ENCODE measurements at places on chromosomes 3 and 15.

DNA sequence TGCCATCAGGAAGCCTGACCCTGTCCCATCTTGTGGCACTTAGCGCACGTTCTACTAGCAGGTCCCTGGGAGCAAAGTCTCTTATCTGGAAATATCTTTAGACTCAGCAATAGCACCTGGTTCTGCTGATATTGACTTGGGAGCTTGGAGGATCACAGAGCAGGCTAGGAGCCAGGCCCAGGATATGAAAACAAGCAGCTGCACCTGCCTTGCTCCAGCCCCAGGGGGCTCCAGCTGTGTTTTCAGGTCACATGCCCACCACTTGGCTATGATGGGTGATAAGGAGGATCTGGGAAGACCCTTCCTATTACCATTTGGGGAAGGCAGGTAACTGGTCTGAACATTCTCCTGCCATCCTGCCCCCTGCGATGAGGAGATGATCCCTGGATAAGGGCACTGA is 87.8 kb downstream of the C3orf70 start:
- H3K4me1 ChIP-seq, result no peaks in the 10 kb centered on the region
- DNase-seq, result no peak
- H3K27me3 ChIP-seq, result no peaks in the 10 kb centered on the region
- H3K4me3 ChIP-seq, result no peak overlapping the region

DNA sequence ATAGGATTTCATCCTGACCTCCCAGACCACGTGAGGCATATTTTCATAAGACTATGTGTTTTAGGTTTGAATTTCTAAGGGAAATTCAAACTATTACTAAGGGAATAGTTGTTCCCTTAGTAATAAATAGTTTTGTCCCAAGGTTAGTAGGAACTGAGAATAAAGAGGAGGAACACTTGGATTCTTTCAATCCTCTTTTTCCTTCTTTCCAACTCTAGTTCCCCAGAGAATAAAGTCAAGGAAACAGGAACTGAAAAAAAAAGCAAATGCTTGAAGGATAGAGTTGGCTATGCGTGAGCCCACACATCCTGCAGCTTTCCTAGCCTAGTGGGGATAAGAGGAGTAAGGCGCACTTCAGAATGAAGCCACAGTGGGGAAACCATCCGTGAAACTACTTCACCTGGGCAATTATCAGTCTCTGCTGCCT is 312.1 kb upstream of the TGFBR2 start:
- H3K27me3 ChIP-seq, result peaks cover 5% of the 10 kb centered on the region
- no peaks in the 10 kb centered on the region for H3K4me1 ChIP-seq
- no peak for DNase-seq
- no peak overlapping the region for H3K4me3 ChIP-seq

DNA sequence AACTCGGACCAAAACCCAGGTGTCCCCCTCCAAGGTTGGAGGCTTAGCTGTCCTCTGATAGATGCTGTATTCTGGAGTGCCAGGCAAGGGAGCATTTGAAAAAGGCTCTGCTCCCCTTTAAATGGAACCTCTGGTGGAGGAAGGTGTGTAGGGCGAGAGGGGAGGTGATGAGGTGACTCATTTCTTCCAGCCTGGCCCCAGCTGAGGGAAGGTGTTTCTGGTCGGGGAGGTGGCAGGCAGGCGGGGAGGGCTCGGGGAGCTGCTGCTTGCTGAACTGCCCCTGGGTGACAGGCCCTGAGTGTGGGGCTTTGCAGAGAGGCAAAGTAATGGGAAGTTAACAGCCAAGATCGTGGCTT is 18.8 kb downstream of the PSTPIP1 start:
- peak; percentile 59 for DNase-seq
- no peaks in the 10 kb centered on the region for H3K27me3 ChIP-seq
- peaks cover 19% of the 10 kb centered on the region for H3K36me3 ChIP-seq
- peak overlapping the region; percentile 72 for H3K27ac ChIP-seq
- H3K4me1 ChIP-seq, result peaks cover 80% of the 10 kb centered on the region

DNA sequence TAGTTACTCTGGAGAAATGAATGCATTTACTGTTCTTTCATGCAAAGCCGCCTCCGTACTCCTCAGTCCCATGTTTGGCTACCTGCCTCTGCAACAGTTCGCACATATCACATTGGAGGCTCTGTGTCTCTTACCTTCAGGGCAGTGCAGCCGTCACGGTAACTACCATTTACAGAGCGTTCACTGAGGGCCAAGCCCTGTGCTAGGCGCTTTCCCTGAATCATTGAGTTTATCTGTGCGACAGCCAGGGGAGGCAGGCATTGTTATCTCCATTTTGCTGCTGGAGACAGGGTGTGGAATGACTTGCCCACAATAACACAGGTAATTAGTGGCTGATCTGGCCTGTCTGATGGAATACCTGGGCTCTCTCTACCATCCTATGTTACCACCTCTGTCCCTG is 115.0 kb downstream of the THSD4 start:
- H3K4me3 ChIP-seq, result no peak overlapping the region
- no peak overlapping the region for H3K27ac ChIP-seq
- no peaks in the 10 kb centered on the region for H3K36me3 ChIP-seq
- no peak for DNase-seq

GRCh38 chr3:194740859-194741491 is 55.3 kb downstream of the FAM43A start:
- H3K36me3 ChIP-seq, result no peaks in the 10 kb centered on the region
- H3K4me1 ChIP-seq, result no peaks in the 10 kb centered on the region
- peaks cover 15% of the 10 kb centered on the region for H3K27me3 ChIP-seq
- DNase-seq, result no peak
- H3K4me3 ChIP-seq, result no peak overlapping the region
- no peak overlapping the region for H3K27ac ChIP-seq

- no peaks in the 10 kb centered on the region for H3K36me3 ChIP-seq
- no peak for DNase-seq
- H3K27me3 ChIP-seq, result no peaks in the 10 kb centered on the region
- H3K4me1 ChIP-seq, result peaks cover 20% of the 10 kb centered on the region
Observed at GRCh38 chr3:122676759-122677158, 3.9 kb upstream of the PARP14 start.

GRCh38 chr3:15722877-15723623 is 74.7 kb downstream of the ANKRD28 start:
- H3K4me1 ChIP-seq, result no peaks in the 10 kb centered on the region
- no peak for DNase-seq
- no peak overlapping the region for H3K27ac ChIP-seq
- H3K27me3 ChIP-seq, result no peaks in the 10 kb centered on the region
- H3K36me3 ChIP-seq, result peaks cover 34% of the 10 kb centered on the region
- no peak overlapping the region for H3K4me3 ChIP-seq

DNA sequence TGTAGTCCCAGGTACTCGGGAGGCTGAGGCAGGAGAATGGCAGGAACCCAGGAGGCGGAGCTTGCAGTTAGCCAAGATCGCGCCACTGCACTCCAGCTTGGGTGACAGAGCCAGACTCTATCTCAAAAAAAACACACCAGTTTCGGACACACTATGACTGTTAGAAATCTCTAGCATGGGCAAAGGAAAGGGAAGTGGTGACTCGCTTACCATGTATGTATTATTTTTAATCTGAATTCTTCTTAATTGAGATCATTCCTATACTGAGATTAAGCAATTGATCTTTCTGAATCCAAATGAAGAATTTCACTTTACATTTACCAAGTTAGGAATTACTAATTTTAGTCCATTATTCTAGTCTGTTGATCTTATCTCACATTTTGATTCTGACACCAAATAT is 459.2 kb upstream of the ALCAM start:
- no peaks in the 10 kb centered on the region for H3K27me3 ChIP-seq
- no peak for DNase-seq
- H3K4me3 ChIP-seq, result no peak overlapping the region
- H3K27ac ChIP-seq, result no peak overlapping the region
- H3K4me1 ChIP-seq, result no peaks in the 10 kb centered on the region
- no peaks in the 10 kb centered on the region for H3K36me3 ChIP-seq

GRCh38 chr3:190119461-190120268 is 1.0 kb downstream of the P3H2 start:
- no peak for DNase-seq
- H3K4me1 ChIP-seq, result peaks cover 9% of the 10 kb centered on the region
- no peaks in the 10 kb centered on the region for H3K36me3 ChIP-seq

DNA sequence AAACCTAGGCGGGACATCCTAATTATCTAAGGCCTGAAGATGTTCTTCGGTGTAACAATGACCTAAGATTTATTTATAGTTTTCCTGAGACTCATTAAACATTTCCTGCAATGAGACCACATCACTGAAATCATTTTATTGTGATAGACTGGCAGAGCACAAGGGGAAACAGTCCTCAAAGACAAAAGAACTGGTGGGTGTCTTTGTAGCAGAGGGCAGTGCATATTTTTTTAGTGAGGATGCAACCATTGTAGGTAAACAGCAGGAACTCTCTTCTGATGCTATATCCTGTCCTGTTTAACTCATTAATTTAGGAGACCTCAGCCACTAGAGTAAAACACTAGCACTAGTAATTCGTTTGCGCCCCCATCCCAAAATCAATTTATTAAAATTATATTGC is 100.0 kb downstream of the MAGI1 start:
- H3K27me3 ChIP-seq, result no peaks in the 10 kb centered on the region
- H3K36me3 ChIP-seq, result no peaks in the 10 kb centered on the region
- no peak for DNase-seq
- no peak overlapping the region for H3K27ac ChIP-seq
- H3K4me1 ChIP-seq, result no peaks in the 10 kb centered on the region

GRCh38 chr3:98705212-98705611 is 57.9 kb upstream of the ST3GAL6 start:
- DNase-seq, result no peak
- H3K27me3 ChIP-seq, result no peaks in the 10 kb centered on the region
- no peak overlapping the region for H3K27ac ChIP-seq
- no peaks in the 10 kb centered on the region for H3K36me3 ChIP-seq
- no peaks in the 10 kb centered on the region for H3K4me1 ChIP-seq
- H3K4me3 ChIP-seq, result no peak overlapping the region

DNA sequence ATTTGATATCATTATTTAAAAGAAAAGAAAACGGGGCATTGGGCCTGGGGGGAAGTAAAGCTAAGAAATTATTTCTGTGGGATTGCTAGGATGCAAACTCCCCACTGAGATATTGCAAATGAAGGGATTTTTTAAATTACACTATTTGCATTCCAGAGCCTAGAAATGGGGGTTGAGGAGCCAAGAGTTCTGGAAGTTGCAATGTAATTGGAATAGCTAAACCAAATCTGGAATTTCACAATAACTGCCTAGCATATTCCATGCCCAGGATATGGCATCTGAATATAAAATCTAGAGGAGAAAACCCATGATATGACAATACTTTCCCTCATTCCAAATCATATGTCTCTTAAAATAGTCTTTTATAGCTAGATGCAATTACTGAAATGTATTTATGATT is 93.0 kb downstream of the CADM2 start:
- H3K27ac ChIP-seq, result no peak overlapping the region
- H3K36me3 ChIP-seq, result no peaks in the 10 kb centered on the region
- no peaks in the 10 kb centered on the region for H3K4me1 ChIP-seq
- no peaks in the 10 kb centered on the region for H3K27me3 ChIP-seq
- DNase-seq, result no peak

DNA sequence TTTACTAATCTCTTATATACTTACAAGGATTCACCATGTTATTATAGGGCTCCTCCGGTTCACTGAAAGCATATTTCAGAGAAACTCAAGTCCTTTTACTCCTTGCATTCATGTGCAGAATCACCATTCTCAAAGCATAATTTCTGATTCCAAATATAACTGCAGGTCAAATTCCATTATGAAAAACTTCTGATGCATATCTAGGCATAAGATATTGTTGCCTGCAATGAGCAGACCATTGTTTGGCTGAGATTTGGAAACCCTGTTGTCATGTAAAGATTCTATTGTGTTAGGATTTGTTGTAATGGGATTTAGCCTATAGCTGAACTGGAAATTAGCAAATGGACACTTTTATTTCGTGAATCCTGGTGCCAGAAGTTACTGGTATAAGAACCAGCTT is 69.5 kb upstream of the PRICKLE2 start:
- H3K27me3 ChIP-seq, result no peaks in the 10 kb centered on the region
- no peak overlapping the region for H3K4me3 ChIP-seq
- H3K4me1 ChIP-seq, result no peaks in the 10 kb centered on the region
- no peaks in the 10 kb centered on the region for H3K36me3 ChIP-seq

DNA sequence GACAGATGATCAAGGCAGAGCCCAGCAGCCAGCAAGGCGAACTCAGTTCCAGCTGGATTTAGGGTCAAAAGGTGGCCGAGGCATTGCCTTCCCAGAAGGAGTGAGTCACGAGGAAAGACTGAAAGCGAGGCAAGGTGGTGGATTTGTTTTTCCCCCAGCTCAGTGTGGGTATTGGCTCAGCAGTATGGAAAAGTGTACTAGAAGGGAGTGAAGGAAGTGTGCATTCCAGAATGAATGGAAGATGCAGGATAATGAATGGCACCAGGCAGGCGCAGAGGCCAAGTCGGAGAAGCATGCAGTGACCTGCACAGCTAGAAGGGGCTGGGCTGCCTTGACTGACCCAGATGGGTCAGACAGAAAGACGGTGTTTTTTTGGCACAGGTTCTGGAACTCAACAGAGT is 46.3 kb downstream of the FOXP1 start:
- DNase-seq, result no peak
- H3K36me3 ChIP-seq, result no peaks in the 10 kb centered on the region
- H3K4me1 ChIP-seq, result no peaks in the 10 kb centered on the region
- no peak overlapping the region for H3K4me3 ChIP-seq

DNA sequence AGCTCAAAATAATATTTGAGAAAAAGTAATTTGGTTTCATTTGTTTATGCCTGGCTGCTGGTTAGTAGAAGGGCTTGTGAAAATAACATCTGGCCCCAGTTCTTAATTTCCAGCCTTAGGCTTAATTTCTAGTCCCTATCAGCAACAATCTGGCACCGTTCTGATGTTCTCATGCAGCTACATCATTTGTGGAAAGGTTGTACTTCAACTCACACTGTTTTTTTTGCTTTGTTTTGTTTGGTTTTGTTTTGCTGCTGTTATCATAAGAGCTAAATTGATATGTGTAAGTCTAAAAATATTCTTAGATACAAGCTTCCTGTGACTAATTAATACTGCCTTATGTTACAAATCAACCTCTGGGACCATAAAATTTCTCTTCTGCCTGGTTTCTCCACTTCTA is 8.9 kb downstream of the CPA3 start:
- no peak overlapping the region for H3K4me3 ChIP-seq
- H3K27ac ChIP-seq, result no peak overlapping the region
- no peak for DNase-seq
- H3K4me1 ChIP-seq, result no peaks in the 10 kb centered on the region

Measured in CD4-positive, CD25-positive, alpha-beta regulatory T cell (primary cell).